Fibroblast of lung (primary cell): ENCODE measurements at places on chromosomes 6 and 20.

- DNase-seq, result peak; percentile 75
Observed at GRCh38 chr6:36025260-36025931, 955 bp upstream of the SLC26A8 start.

DNA sequence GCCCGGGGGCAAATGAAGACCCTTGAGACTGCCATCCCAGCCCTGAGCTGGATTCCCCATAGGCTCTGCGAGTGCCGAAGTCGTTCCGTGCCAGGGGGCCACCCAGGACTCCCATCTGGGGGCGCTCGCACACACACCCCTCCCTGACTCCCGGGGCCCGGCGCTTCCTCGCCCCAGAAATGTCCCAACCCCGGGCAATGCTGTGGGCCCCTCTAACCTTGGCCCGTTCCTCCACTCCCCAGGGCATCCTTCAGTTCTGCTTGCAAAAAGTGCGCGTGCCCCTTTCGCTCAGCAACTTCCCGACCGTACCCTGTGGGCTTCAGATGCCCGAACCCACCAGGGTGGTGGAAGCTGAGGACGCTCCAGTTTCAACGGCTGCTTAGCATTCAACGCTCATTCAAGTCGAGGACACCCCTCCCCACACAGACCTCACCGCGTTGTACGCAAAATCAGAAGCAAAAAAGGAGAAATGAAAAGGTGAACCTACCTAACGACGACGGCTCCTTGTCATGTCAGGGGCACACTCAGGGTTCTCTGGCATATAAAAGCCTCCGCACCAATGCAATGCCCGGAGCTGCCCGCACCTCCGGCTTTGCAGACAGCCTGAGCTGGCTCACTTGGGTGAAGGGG is 25.3 kb downstream of the RIPOR2 start:
- DNase-seq, result peak; percentile 30

- no peak for DNase-seq
Observed at GRCh38 chr6:84066536-84066935, 33.0 kb downstream of the MRAP2 start.

DNA sequence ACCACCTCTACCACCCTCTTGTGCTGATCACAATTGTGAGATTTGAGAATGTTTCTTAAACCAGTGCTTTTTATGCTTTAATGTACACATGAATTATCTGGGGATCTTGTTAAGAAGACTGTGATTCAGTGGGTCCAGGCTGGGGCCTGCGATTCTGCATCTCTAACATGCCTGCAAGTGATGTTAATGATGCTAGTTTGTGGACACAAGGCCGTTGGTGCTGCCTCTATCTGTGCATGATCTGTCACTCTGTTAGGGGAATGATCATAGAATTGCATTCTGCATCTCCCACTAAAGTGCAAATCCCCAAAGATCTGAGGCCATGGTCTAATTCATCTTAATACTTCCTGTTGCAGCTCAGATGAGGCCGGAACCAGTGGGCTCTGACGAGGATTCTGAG is 746.5 kb downstream of the PTPRT start:
- DNase-seq, result no peak

- no peak for DNase-seq
Observed at GRCh38 chr6:99165838-99166237, 183.6 kb downstream of the FAXC start.

- no peak for DNase-seq
Observed at GRCh38 chr20:5973971-5974370, 23.5 kb downstream of the MCM8 start.

- DNase-seq, result no peak
Observed at GRCh38 chr6:37569743-37570481, 70.2 kb upstream of the CCDC167 start.

DNA sequence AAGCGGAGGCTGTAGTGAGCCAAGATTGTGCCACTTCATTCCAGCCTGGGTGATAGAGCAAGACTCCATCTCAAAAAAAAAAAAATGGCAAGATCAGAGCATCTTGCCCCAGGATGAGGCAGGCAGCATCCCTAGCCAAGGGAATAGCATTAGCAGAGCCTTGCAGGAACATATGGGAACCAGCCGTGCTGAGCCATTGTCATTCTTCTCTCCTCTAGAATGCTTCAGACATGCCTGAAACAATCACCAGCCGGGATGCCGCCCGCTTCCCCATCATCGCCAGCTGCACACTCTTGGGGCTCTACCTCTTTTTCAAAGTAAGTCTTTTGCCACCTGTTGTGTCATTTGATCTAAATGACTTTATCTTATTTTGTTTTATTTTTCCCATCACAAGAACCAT is 13.0 kb downstream of the HM13 start:
- no peak for DNase-seq
